ENCODE measurements at places on chromosomes 6 and 20.

DNA sequence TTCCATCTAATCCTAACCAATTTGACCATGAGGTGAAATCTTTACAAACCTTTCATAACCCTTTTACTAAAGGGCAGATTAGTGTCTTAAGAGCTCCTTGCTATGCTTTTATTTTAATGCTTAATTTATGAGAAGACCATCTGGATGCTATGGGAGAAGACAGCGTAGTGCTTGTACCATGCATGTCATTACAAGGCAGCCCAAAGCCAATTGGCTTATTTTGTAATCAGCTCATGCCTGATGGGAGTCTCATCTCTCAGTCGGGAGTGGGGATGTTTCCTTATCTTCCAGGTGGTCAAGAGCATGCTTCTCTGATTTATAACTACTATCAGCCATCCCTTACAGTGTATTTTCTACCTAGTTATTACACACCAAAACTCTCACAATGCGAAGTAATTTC lies 304.7 kb downstream of the FARS2 start:
- no peak for DNase-seq

DNA sequence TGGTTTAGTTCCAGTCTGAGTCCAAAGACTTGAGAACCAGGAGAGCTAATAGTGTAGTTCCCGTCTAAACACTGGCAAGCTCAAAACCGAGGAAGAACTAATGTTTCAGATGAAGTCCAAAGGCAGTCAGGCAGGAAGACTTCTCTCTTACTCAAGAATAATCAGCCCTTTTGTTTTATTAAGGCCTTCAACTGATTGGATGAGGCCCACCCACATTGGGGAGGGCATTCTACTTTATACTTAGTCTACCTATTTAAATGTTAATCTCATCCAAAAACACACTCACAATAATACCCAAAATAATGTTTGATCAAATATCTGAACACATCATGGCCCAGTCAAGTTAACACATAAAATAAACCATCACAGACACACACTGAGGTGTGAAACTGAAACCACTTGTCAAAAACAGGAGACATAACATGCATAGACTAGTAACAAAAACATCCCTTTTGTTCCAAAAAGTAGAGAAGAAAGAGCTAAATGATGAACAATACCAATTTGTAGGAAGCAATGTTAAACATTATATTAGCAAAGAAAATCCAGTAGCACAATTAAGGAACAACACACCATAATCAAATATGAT lies 50.2 kb upstream of the SENP6 start:
- DNase-seq: no peak

DNA sequence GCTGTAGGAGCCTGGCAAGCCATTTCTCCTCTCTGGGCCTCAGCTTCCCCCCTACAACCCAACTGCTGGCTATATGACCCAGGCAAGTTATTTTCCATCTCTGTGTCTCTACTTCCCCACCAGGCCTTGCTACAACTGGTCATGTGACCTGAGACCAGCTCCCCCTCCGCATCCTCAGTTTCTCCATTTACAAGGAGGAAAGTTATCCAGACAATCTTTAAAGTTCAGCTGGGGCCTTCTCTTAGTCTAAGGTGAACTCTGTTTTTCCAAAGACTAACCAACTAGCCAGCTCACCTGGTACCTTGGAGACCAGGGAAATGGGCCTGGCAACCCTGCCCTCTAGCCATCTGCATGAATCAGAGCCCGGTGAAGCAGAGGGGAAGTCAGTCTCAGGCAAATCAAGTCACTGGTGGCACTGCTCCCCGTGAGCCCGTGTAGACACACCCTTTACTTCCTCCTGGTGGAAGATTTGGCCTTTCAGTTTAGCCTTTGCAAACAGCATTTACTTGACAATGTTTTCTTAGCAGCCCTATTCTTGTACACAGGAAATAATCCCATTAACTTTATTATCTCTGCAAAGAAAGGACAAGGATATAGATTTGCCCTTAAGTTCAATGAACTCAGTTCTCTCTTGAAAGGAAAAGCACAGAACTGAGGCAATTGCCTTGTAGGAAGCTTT lies 157.7 kb downstream of the VEGFA start:
- DNase-seq: no peak

DNA sequence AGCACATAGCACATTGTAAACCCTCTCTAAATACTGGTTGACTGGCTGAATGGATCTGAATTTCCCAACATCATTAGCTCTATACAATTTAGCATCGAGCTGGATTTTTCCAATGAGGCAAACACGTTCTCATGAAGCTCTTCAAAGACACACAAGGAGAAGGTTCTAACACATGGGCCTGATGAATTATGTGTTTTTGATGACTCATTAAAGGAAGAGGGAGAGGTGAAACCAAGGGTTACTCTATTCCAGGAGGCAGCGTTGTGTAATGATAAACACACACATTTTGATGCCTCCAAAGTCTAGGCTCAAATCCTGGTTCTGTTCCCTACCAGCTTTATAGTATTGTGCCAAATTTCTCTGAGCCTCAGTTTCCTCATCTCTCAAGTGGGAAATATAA lies 84.3 kb downstream of the PFDN4 start:
- no peak for DNase-seq

GRCh38 chr6:114342826-114343781 lies at the start of gene HS3ST5:
HS3ST5 (minus strand) TSS chr6:114343023; CDS start chr6:114062845, 280,178 bp downstream.
- no peak for DNase-seq

- DNase-seq: no peak
Measured at GRCh38 chr6:146047371-146047770, 18.5 kb downstream of the GRM1 start.

GRCh38 chr6:44499609-44500008 lies 112.1 kb downstream of the CDC5L start:
- no peak for DNase-seq

GRCh38 chr6:111852725-111853124 lies 20.5 kb downstream of the FYN start:
- DNase-seq: no peak

DNA sequence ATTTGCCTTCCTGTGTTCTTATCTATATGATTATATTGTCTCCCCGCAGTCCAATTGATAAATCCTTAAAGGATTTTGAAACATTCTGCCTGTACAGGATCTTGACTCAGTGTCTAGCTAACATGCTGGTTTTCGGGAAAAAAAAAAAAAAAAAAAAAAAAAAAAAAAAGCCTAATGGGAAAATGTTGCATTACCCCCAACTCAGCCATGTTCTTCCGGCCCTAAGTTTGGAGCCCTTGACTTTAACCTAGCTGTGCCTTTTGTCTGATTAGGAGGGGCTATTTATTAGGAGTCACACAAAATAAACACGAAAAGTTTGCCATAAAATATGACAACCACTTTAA lies 244.4 kb upstream of the TCF21 start:
- no peak for DNase-seq

DNA sequence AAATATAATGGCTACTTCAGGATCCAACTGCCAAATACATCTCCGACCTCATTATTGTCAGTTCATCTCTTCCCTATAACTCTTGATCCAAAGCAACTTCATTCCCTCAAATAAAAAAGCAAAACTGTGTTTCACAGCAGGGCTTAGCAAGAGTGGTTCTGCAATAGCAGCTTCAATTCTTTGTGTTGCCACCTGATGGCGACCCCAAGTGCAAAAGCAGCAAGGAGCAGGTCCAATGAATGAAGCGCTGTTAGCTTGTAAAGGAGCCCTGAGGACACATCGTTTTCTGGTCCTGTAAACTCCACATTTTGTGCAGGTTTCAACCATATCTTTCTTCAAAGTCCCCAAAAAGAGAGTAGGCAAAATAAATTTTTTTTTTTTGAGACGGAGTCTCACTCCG lies 19.6 kb downstream of the RTN4IP1 start:
- DNase-seq: no peak

DNA sequence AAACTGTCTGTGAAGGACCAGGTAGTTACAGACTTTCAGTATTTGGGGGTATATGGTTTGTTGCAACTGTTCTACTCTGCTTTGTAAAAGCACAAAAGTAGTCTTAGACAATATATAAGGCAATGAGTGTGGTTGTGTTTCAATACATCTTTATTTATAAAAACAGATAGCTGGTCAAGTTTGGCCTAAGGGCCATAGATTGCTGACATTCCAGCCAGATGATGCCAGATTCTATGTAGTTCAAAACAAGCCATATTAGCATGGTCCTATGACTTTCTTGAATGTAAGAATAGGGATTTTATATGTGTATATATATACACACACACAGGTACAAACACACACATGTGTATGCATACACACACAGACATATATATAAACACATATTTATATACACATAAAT lies 201.8 kb downstream of the GRIK2 start:
- no peak for DNase-seq

- DNase-seq: no peak
Measured at GRCh38 chr6:89321131-89321970, 6.3 kb upstream of the GABRR2 start.

GRCh38 chr20:36768768-36769430 lies 4.7 kb downstream of the DSN1 start:
- no peak for DNase-seq

- no peak for DNase-seq
Measured at GRCh38 chr6:118253741-118254140, 294.4 kb upstream of the PLN start.

GRCh38 chr6:164532198-164533044 lies 777.0 kb downstream of the C6orf118 start:
- DNase-seq: no peak

DNA sequence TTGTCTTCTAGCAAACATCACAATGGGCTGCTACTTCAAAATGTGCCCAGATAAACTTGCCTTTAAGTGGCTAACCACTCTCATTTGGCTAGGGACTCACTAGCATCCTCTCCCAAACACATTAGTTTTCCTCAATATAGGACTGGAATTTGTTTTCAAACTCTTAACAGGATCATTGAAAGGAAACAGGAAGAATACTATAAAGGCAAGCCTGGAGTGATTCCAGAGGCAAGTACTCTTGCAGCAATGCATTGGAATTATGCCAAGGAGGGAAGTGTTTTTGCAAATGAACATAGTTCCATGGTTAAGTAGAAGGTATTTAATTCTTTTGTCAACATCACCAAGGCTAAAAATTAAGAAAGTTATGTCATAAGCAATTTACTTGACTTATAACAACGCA lies 12.2 kb downstream of the EPHA7 start:
- DNase-seq: no peak

DNA sequence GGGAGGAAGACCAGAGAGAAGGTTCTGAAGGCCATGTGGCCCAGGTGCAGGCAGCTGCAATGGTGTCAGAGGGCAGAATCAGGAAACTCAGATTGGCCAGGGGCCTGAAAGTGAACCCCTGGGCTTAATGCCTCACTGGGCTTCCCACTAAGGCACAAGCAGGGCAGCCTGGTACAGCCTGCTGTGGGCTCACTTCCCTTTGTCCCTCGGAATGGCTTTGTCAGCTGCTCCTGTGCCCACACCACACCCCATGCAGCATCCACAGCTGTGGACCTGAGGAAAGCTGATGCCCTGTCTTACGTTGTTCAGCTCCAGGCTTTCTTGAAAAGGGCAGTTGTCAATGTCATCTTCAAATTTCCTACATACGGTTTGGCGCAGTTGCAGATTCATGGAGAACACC lies 2.4 kb downstream of the CST9 start:
- no peak for DNase-seq

DNA sequence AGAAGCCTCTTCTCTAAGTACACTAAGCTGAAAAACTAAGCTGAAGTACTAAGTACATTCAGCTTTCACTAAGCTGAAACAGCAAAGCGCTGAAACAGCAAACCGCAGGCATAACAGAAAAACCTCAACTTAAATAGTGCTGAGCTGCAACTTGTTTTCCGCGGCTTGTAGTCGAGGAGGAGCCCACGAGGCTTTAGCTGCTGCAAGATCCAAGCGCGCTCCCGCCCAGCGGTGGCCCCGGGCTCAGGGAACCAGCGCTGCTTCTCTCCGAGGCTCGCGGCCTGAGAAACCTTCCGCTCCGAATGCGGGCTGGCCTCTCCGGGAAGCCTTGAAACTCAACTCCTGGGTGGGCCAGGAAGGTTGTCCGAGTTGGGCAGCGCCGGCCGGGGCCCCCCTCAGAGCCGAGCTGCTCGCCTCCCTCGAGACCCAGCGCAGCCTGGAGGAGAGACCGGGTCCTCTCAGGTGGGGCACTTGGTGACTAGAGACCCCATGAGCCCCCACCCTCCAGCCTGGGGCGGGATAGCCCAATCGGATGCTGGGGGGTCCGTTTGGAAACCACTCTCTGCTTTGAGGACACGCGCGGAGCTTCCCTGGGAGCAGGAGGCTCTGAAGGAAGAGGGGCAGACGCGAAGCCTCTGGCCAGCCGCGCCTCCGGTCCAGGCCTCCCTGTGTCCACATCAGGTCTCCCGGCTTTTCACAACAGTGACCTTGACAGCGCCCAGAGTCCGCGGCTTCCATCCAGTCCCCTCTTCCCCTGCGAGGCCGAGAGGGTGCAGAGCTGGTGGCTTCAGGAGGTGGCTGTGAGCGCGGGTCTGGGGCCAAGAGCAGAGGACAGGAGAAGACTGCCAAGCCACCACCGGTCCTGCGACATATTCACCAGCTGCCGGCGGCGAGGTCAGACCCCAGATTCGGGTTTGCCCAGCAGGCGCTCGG lies 38.1 kb upstream of the HLA-E start:
- DNase-seq: peak; percentile 92

- DNase-seq: no peak
Measured at GRCh38 chr6:135229996-135230395, 48.9 kb downstream of the MYB start.

- DNase-seq: no peak
Measured at GRCh38 chr6:26161322-26161721, 74.1 kb downstream of the HFE start.

- no peak for DNase-seq
Measured at GRCh38 chr6:110528101-110528929, 51.9 kb upstream of the SLC22A16 start.

DNA sequence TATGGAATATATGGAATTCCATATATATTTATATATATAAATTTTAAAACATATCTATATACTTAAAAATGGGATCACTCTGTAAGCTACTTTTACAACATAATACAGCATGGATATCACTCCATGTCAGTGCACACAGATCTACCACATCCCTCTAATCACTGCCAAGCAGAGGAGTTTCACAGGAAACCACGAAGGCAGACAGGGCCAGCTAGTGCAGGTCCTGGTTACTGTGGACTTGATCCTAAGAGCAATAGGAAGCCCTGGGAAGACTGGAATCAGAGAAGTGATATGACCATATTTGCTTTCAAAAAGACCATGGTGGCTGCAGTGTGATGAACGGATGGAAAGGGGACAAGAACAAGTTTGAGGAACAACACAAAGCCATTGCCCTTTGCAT lies 40.0 kb upstream of the NRN1 start:
- DNase-seq: no peak

DNA sequence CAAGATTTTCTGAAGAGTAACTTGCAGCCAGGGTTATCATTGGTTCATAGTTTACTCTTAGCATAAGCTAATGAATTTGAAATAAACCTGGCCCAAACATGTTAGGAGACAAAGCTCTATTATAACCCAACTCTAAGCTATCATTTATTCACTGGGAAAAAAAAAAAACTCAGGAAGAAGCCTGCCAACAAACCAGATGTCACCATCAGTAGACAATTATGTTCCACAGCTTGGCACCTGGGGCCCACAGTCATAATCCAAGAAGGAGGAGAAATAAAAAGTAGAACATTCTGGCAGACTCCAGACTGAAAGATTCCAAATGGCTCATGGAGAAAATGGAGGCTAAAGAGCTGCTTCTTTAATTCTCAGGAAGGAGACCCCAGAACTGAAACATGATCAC lies 100.0 kb upstream of the CNR1 start:
- DNase-seq: no peak

GRCh38 chr6:39558591-39559190 lies 166.5 kb downstream of the KIF6 start:
- DNase-seq: no peak

Data from SIG-M5 (cell line).